ENCODE measurements at places on chromosomes 16 and 17. TPM values are rescaled to one million over a fixed set of nuclear protein-coding genes. Genes with fewer than 3 reads are reported as not detected.

DNA sequence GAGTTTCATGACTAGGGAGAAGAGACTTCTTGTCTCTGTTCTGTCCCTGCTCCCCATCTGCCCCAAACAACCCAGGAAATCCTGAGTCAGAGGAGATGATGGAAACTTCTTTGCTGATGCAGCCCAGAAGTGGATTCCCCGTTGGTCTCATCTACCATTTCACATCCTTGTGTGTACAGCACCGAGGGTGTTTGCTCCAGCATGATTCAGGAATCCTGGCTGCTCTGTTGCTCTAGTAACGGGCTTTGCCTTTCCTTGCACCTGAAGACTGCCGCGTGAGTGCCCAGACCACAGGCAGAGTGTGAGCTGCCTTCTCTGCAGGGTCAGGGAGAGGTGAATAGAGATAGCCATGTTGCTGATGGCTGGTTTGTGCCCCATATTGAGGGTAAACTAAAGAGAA is 408.4 kb downstream of the CPPED1 start:
- no peaks in the 10 kb centered on the region for H3K36me3 ChIP-seq
- DNase-seq = no peak
- H3K27me3 ChIP-seq = no peaks in the 10 kb centered on the region
- peaks cover 20% of the 10 kb centered on the region for H3K4me1 ChIP-seq

- H3K4me3 ChIP-seq = no peak overlapping the region
- H3K27me3 ChIP-seq = no peaks in the 10 kb centered on the region
- no peak overlapping the region for H3K27ac ChIP-seq
- no peak for DNase-seq
These were observed 264.1 kb downstream of the CBLN1 start for GRCh38 chr16:49017501-49017900.

DNA sequence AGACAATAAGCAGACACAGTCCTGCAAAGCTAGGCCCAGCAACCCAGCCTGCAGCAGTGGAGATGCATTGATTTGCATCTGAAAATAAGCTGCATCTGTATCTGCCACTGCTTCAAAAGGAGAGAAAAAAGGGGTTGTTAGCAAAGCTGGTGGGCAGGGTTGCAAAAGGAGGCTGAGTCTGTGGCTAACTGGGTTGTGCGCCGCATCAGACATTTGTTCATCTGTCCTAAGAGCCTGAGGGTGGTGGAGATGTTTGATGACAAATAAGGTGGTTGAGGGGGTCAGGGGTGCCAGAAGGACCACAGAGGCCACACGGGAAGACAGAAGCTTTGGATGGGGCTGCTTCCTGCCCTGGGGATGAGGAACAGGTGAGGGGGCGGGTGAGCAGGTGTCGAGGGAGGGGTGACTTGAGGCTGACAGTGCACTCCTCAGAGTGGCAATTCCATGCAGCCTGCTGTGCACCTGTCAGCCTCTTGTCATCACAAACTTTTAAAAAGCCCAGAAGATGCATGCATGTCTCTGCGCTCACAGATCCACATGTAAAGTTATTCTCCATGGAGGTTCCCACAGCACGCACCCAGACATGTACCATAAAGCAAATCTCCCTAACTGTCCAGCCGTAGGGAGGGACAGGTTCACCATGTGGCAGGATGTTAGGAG is 35.4 kb downstream of the WSB1 start:
- no peaks in the 10 kb centered on the region for H3K36me3 ChIP-seq
- H3K4me3 ChIP-seq = no peak overlapping the region
- H3K27ac ChIP-seq = no peak overlapping the region
- peak; percentile 86 for DNase-seq
- no peaks in the 10 kb centered on the region for H3K27me3 ChIP-seq

GRCh38 chr16:14004729-14005315 is 66.3 kb upstream of the MRTFB start:
- no peak overlapping the region for H3K4me3 ChIP-seq
- H3K36me3 ChIP-seq = no peaks in the 10 kb centered on the region
- H3K27me3 ChIP-seq = no peaks in the 10 kb centered on the region
- peaks cover 34% of the 10 kb centered on the region for H3K4me1 ChIP-seq
- H3K27ac ChIP-seq = peak overlapping the region; percentile 38

DNA sequence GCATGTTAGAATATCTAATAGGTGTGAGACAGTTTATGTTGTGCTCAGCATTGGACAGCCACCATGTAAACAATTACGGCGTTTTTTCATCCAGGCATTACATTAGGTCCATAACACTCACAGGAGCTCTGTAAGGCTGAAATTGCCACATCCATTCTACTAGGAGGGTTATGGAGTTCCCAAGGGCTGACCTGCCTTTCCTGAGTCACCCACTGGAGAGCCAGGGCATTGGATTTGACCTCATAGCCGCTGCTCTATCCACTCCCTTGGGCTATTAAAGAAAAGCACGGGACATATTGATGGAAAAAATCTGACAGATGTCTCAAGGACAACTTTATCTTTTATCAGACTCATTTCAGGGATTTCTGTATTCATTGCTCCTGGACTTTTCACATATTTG is 306.3 kb upstream of the HSBP1 start:
- no peaks in the 10 kb centered on the region for H3K36me3 ChIP-seq
- DNase-seq = no peak
- no peaks in the 10 kb centered on the region for H3K4me1 ChIP-seq
- no peak overlapping the region for H3K4me3 ChIP-seq

DNA sequence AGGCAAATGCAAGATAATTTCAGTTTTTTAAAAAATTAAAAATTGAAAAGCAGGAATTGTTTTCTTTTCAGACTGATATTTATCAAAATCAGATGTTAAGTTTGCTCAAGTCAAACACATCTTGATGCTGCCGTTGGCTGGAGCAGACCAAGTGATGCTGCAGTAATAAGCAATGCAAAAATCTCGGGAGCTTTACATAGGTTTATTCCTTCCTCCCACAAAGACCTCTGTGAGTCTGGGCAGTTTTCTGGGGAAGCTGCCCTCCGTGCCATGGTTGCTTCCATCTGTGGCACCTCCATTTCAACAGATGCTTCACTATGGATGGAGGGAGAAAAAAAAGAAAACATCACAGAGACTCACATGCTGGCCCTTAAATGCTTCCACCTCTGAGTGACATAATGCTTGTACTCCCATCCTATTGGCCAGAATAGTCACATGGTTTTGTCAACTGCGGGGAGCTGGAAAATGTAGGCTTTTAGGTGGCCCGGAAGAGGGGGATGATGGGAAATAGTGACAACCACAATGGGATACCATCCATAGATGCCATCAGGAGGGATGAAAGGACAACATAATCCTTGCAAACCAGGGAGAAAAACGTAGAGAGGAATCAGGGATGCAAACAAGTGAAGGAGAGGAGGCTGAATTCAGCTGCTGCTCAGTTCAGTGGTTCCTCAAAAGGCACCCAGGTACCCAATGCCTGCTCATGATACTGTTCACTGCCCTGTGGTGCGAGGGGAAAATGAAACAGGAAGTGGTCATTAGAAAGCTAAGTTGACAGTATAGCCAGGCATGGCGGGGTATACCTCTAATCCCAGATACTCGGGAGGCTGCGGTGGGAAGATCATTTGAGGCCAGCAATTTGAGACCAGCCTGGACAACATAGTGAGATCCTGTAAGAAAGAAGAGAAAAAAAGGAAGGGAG is 13.5 kb upstream of the ERCC4 start:
- no peaks in the 10 kb centered on the region for H3K36me3 ChIP-seq
- no peak overlapping the region for H3K27ac ChIP-seq
- H3K4me3 ChIP-seq = no peak overlapping the region
- H3K27me3 ChIP-seq = no peaks in the 10 kb centered on the region

DNA sequence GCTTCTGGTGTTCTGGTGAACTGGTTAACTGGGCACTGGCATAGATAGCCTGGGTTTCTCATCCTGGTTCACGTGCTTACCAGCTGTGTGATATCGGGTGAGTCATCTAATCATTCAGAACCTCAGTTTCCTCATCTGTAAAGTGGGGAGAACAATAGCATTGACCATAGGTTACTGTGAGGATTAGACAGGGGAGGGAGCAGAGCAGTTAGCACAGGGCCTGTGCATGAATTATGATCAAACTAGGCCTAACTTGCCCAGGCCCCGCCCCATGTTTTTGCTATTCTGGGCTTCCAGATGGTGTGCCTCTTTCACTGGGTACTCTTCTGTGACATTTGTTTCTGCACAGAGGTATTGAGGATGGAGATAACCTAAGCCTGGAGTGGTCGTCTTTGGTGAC is 4.6 kb upstream of the KLHL36 start:
- DNase-seq = no peak
- H3K27ac ChIP-seq = peak overlapping the region; percentile 40
- no peaks in the 10 kb centered on the region for H3K27me3 ChIP-seq
- no peaks in the 10 kb centered on the region for H3K36me3 ChIP-seq
- no peak overlapping the region for H3K4me3 ChIP-seq

- DNase-seq = no peak
- H3K27ac ChIP-seq = no peak overlapping the region
- no peaks in the 10 kb centered on the region for H3K27me3 ChIP-seq
- peaks cover 13% of the 10 kb centered on the region for H3K4me1 ChIP-seq
These were observed 68.5 kb downstream of the USP31 start for GRCh38 chr16:23080747-23081146.

DNA sequence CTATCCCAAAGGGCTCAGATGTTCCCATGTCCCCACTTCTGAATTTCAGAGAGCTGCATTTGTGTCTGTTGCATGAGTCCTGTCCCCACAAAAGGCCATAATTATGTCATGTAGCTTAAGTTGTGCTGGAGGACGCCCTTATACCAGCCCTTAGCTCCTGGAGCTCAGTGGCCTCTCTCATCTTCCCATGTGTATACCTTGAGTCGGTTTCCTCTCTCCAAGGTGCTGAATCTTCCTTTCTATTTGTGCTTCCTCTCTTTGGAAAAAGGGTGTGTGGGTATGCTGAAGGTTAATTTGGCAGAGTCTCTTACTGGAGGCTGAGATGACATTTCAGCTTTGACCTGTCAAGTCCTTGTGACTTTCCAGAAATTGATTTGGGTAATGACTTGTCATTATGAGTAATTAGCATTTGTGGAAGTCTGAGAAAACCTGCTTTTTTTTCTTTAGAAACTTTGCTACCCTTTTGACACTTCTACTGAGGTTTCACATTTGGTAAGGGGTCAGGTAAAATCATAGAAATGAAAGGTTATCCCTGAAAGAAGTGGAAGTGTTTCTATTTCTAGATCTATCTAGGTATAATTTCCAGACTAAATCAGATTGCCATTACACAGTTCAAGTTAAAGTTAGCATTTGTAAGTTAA is 185.4 kb downstream of the ABCC12 start:
- no peaks in the 10 kb centered on the region for H3K36me3 ChIP-seq
- no peaks in the 10 kb centered on the region for H3K27me3 ChIP-seq
- H3K4me1 ChIP-seq = no peaks in the 10 kb centered on the region
- no peak for DNase-seq
- no peak overlapping the region for H3K4me3 ChIP-seq
- H3K27ac ChIP-seq = no peak overlapping the region

Gene RMI2
- total RNA-seq = 0.74 TPM

Gene ACSM3
- 70.2 TPM for total RNA-seq

Gene TBC1D3G
- total RNA-seq = not detected

Gene IRF8
- 7.6 TPM for total RNA-seq

Gene EPN2
- total RNA-seq = 65.6 TPM
